ENCODE measurements at places on chromosomes 16 and 17. TPM values are rescaled to one million over a fixed set of nuclear protein-coding genes. Genes with fewer than 3 reads are reported as not detected.

DNA sequence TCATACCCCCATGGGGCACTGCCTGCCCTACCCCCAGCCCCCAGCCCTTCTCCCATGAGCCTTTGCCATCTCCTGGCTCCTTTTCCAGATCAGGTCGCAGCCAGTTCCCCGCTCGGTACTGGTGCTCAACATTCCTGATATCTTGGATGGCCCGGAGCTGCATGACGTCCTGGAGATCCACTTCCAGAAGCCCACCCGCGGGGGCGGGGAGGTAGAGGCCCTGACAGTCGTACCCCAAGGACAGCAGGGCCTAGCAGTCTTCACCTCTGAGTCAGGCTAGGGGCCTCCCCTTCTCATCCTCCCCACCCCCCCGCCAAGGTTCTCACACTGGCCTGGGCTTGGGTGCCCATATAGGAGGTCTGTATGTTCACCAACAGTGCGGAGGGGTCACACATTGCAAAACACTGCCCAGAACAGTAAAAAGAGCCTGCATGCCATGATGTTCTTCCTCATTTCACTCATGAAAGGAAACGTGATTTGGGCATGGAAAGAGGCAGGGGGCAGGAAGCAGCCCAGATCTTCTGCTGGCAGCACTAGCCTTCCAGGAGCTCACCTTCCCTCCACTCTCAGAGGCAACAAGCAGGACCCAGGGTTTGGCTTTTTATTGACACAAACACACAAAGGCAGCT is 7.5 kb downstream of the IFI35 start:
- DNase-seq, result no peak

GRCh38 chr17:10633738-10634379 is 23.2 kb downstream of the MYH3 start:
- DNase-seq, result no peak

DNA sequence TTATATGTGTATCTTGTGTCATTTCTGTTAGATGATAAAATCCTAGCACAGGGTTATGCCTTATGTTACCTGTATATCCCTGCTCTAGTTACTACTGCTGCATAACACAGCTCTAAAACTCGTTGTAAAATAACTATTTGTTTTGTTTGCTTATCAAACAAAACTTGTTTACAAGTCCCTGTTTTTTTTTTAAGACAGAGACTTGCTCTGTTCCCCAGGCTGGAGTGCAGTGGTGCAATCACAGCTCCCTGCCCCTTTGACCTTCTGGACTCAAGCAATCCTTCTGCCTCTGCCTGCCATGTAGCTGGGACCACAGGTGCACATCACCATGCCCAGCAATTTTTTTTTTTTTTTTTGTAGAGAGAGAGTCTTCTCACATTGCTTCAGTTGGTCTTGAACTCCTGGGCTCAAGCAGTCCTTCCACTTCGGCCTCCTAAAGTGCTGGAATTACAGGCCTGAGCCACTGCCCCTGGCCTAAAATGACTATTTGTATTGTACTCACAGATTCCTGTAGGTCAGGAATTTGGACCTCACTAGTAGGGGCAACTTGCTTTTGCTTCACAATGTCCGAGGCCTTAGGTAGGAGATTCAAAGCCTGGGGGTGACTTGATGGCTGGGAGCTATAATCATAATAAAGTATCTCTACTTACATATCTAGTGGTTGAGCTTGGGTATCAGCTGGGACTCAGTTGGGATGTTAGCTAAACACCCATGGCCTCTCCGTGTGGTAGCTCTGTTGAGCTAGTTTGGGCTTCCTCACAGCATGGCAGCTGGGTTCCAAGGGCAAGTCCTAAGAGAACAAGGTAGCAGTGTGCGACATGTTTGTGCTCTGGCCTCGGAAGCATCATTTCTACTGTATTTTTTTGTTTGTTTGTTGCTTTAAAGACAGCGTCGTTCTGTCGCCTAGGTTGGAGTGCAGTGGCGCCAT is 12.6 kb downstream of the DUSP14 start:
- no peak for DNase-seq

DNA sequence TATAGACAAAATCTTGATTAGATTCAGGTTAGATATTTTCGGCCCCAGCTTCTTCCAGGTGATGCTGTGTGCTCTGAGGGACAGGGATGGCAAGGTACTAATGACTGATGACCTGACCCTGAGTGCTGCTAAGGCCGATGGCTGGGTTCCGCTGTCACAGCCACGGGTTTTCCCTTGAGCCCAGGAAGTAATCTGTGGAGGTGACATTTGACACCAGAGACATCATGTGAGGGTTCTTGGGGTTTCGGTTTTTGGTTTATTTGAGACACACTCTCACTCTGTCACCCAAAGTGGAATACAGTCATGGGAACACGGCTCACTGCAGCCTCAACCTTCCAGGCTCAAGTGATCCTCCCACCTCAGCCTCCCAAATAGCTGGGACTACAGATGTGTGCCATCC is 9.8 kb downstream of the OTOP3 start:
- no peak for DNase-seq

- DNase-seq, result peak; percentile 48
These were observed 4.6 kb upstream of the DRC7 start for GRCh38 chr16:57689762-57690558.

DNA sequence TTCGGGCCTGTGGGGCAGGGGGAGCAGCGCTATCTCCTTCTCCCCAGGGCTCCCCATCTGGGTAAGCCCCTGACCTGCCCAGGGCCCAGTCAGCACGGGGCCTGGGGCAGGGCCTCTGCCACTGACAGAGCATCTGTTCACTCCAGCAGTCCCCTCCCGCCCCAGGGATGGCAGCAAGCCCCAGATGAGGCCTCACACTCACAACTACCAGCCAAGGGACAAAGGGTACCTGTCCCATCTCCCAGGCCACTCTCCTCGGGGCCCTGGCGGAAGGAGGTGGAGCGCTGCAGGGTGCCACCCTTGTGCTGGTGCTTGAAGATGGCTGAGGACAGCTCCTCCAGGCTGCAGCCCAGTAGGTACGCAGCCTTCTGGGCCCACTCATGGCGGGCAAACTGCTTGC is 64.8 kb downstream of the MYO18A start:
- DNase-seq, result no peak

DNA sequence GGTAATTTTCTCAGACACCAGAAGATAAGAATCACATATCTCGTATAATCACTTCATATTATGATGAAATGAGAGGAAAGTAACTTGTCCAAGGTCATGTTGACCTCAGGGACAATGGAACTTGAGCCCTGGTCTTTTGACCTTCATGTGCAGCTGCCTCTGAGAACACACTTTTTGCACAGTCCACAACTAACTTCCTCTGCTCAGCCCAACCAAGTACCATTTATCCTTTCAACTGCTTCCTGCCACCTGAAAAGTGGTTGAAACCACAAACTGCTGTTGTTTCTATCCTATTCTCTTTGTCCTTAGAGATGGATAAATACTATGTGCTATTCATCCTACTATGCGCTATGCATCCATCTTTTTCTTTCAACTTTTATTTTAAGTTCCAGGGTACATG is 2.3 kb upstream of the CCL1 start:
- DNase-seq, result no peak

- DNase-seq, result no peak
These were observed 8.0 kb upstream of the SPNS2 start for GRCh38 chr17:4490637-4491061.

DNA sequence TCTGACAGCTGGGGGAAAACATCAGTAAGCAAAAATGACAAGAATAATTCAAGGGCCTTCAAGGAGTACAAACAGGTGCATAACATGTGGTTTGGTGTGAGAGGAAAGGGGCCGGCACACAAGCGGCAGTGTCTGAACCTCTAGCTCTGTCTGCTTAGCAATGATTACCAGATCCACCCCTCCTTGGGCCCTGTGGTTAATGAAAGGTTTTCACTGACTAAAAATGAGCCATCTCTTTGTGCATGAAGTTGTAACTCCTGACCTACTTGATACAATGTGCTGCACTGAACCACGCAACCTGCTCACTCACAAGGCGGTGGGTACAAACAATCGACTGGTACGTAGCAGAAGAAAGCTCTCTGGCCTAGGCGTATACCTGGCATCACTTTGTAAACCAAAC is 15.1 kb downstream of the FAM117A start:
- DNase-seq, result no peak

DNA sequence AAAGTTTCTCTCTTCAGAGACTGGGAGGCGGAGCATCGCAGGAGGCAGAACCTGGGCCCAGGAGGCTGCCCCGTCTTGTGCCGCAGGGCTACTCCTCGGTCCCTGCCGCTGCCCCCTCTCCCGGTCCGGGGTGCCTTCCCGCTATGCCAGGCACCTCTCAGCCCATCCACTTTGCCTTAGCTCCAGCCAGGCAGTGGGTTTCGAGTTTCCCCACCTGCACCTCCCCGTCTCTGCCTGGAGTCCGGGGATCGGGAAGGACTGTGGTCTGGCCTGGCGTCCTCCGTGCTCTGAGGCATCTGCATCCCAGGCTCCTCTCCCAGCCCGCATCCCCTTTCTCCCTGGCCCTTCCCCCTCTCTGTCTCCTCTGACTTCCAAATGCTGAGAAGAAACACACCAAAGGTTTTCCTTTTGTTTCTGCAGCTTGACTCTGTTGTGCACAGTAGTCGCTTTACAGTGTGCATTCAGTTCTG is 26.8 kb upstream of the PIK3R6 start:
- DNase-seq, result peak; percentile 32

GRCh38 chr17:71441098-71441497 is 679.7 kb upstream of the SOX9 start:
- no peak for DNase-seq

GRCh38 chr16:54284931-54285413 is 1.6 kb downstream of the IRX3 start:
- no peak for DNase-seq

DNA sequence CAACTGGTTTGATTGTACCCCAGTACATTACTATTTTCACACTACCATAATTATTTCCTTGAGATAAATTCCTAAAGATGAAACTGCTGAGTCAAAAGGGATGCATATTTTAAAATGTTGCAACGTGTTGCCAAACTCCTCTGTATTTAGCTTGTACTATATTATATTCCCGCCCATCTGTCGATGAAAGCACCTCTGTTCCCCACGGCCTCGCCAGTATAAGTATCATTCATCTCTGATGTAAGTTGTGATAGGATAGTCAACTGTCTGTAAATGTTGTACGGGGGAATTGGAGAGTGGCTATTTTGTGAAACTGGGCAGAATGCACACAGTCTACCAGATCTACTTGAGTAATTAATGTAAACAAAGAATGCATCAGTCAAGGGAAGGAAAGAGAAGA is 47.7 kb upstream of the TNRC6A start:
- DNase-seq, result no peak

DNA sequence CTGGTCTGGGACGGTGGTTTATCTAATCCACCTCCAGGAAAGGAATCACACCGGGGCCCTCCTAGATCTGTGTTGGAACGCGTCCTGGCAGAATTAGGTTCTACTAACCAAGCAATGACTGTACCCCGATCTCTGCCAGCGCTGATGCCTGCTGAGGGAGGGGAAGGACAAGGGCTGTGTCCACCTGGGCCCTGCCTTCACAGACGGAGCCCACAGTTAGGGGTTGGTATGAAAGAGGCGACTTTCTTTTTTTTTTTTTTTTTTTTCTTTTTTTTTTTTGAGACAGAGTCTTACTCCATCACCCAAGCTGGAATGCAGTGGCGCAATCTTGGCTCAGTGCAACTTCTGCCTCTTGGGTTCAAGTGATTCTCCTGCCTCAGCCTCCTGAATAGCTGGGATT is 9.9 kb upstream of the KRT19 start:
- no peak for DNase-seq

DNA sequence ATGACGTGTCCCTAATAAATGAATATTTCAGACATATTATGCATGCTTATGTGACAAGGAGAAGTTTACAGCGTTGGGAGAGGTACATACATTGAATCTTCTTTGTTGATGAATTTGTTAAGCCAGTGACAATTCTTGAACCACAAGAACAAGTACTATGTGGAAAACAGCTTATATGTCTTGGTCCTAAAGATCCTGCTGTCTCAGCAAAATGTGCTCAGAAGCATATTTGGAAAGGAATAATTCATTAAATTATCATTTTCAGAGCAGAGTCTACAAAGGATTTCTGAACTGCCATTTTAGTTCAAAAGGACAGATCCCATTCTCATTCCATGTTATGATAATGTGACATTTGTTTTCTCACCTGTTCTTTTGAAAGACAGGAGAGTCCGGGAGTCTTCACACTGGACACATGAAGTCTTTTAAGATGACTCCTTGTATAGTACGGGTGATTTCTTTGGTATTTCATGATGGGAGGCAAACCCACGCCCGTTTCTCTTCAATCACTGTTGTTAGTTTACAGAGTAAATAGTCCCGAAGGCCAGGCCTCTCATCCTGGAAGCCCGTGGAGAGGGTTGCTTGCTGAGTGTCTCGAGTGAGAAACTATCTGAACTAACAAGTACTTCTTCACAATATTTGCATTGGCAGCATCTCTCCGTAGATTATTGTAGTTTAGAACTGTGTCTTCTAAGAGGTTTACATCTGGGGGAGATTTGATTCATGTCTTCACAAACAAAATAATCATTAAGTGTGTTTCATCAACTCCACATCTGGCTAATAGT is 26.7 kb downstream of the VPS35L start:
- DNase-seq, result no peak

Gene KRT36
- not detected for polyA plus RNA-seq

Gene KAT2A
- 56.0 TPM for polyA plus RNA-seq

Gene NPIPA2
- 16.3 TPM for polyA plus RNA-seq

Gene WNK4
- polyA plus RNA-seq, result 0.45 TPM

Gene ST6GALNAC1
- polyA plus RNA-seq, result 0.54 TPM

Gene TSPAN10
- polyA plus RNA-seq, result 1.7 TPM

Gene GSDMA
- polyA plus RNA-seq, result 0.09 TPM

Data from muscle of leg (tissue), 16 donors.